ENCODE measurements at places on chromosomes 12 and 14.

GRCh38 chr12:79661629-79662028 is 29.1 kb downstream of the PAWR start:
- no peak for DNase-seq

- no peak for DNase-seq
These were observed 149.5 kb downstream of the RMST start for GRCh38 chr12:97612075-97612474.

DNA sequence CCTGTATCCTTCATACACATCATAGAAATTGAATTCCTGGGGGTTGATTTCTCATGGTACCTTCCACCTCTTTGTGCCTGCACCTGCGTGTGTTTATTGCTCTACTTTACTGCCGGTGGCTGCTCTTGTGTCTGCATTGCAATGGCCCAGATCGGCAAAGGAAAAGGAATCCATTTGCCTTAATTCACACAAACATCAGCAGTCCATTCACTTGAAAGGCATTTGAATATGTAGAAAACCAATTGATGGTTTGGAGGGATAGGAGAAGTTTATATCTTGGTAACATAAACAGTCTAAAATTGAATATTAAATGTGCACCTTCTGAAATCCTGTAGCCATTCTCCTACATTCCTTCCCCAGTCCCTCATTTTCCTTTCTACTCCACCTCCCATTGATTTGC is 74.0 kb downstream of the SNAPC1 start:
- DNase-seq: no peak

GRCh38 chr12:99122496-99122895 is 477.4 kb downstream of the APAF1 start:
- DNase-seq: no peak

GRCh38 chr12:63420206-63420644 is 248.1 kb downstream of the DPY19L2 start:
- no peak for DNase-seq

DNA sequence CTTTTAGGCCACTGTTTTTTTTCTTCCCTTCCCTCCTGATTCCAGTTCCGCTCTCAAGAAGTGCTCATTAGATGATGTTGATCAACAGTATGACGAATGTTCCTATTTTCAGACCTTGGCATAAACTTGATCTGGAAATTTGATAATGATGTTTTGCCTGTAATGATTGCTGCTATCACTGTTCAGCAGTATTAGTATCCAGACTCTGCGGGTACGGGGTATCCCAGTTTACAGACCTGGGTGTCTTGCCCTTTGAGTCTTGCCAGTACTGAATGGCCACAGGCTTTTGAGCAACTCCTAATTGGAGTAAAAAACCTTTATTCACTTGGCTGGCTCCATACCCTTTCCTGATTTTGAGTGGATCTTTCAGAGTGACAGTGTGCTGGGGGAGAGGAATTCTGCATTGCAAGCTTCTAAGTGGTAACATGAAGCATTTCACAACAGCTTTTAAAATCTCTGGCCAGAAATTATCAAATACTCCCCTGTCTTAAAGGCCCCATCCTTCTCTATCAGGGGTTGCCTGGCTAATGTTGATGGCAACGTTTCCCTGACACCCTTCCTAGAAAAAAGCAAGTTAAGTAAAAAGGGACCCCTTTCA is 5.9 kb upstream of the ASB8 start:
- DNase-seq: no peak

DNA sequence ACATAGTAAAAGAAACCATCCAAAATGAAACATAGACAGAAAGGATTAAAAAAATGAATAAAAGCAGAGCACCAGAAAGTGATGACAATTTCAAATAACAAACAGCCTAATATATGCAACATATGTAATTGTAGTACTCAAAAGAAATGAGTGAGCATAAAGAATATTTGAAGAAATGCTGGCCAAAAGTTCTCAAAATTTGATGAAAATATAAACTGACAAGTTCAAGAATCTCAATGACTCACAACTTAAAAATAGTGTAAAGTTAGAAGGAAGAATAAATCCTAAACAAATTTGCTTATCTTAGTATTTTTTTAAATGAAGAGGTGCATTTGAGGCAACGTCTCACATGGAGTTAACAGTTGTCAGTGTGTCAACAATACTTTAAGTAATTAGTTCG is 498.9 kb downstream of the SLC6A15 start:
- no peak for DNase-seq

DNA sequence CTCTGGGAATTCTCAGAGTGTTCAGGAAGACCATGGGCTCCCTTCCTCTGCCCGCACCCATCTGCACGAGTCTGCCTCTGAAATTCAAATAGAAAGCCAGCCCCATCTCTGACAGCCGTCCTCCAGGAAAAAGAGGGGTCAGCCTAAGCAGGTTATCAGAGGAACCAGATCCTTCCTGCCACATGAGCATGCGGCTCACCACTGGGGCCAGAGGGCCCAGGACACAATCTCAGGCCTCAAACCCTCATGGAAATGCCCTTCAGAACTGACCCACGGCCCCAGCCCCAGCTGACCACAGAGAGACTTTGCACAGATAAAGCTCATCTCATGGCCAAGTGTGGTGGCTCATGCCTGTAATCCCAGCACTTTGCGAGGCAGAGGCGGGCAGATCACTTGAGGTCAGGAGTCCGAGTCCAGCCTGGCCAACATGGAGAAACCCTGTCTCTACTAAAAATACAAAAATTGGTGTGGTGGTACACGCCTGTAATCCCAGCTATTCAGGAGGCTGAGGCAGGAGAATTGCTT is 23.2 kb downstream of the PXN start:
- DNase-seq: no peak

DNA sequence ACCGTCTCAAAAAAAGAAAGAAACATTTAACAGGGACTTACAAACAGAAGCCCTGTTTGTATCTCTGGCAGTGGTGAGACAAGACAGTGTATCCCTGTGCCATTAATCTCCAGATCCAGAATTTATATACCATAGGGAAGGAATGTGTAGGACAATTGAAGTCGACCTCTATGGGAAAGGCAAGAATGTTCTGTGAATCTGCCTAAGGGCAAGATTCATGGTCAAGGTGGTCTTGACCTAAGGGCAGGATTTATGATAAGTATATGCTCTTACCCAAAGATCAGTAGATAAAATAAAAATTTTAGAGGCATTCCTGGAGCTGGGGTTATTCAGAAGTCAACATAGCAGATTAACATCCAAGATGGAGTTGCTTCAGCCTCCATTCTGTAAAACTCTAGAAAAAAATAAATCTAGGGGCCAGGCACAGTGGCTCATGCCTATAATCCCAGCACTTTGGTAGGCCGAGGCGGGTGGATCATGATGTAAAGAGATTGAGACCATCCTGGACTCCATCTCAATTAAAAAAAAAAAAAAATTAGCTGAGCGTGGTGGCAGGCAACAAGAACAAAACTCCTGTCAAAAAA is 21.0 kb upstream of the SP1 start:
- no peak for DNase-seq

GRCh38 chr12:52749827-52750226 is 27.3 kb downstream of the KRT76 start:
- no peak for DNase-seq

DNA sequence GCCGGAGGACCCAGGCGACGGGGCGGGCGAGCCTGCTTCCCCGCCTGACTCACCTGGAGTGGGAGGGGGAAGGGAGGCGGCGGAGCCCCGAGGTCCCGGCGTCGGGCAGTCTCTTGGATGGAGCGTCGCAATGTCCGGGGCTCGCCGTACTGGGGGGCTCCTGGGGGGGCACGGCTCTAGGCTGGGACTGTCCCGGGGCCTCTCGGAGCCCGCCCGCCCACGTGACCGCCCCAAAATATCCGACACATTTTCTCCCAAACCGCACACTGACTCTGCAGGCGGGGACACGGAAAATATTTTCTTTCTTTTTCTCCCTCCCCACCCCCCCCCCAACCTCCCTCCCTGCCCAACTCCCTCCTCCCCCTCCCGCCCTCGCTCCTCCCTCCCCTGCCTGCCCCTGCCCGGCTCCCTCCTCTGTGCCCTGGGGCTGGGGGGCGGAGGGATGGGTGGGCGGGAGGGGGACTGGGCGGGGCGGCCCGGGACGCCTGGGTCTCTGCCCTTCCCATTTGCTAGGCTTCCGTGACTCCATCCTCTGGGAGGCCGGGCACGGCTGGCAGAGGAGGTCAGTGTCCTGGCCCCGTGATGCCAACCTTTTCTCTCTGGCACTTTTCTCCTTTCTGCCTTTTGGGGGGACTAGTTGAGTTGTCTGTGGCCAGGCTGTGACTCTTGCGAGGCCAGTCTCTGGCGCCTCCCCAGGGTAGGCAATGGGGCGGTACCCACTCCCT is at the start of gene RARG:
TSS of gene RARG (minus strand) at position 289 of the 725 bp plus-strand sequence. CDS start 4,664 bp downstream, outside the sequence.
- no peak for DNase-seq

GRCh38 chr12:76895796-76896195 is 17.0 kb upstream of the CSRP2 start:
- DNase-seq: no peak

DNA sequence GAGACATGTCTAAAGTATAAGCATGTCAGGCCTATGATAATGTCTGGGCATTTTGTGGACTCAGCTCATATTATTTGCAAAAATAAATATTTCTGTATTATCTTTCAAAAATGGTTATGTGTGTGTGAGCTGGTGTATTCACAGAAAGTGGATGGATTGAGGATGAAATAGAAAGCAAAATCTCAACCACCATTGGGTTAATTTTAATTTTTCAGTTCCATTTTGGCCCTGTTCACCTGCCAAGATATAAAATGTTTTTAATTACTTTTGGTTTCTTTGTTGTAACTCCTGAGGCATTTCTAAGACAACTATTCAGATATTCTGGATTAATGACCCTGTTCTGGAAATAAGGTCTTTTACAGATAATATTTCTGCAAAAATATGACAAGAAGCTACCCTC is 232.7 kb upstream of the PPFIA2 start:
- no peak for DNase-seq

DNA sequence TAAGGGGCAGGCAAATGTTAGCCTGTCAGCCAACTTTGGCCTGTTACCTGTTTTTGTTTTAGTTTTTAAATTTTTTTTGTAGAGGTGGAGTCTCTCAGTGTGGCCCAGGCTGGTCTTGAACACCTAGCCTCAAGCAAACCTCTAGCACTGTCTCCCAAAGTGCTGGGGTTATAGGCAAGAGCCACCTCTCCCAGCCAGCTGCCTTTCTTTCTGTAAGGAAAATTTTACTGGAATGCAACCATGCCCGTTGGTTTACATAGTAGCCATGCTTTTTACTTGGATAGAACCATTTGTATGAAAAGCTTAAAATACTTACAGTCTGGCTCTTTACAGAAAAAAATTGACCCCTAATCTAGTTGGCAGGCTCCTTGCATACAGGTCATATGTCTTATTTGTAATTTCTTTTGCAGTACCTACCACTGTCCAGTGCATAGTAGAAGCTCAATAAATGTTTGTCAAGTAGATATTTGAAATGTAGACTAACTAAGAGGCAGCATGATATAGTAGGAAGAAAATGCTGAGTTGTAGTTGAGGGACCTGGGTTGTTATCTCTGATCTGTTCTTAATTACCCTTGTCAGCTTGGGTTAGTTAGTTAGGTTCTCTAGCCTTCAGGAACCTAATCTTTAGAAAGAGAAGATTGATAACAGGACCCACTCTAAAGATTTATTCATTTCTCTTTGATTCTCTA is 4.7 kb downstream of the MDM2 start:
- no peak for DNase-seq

DNA sequence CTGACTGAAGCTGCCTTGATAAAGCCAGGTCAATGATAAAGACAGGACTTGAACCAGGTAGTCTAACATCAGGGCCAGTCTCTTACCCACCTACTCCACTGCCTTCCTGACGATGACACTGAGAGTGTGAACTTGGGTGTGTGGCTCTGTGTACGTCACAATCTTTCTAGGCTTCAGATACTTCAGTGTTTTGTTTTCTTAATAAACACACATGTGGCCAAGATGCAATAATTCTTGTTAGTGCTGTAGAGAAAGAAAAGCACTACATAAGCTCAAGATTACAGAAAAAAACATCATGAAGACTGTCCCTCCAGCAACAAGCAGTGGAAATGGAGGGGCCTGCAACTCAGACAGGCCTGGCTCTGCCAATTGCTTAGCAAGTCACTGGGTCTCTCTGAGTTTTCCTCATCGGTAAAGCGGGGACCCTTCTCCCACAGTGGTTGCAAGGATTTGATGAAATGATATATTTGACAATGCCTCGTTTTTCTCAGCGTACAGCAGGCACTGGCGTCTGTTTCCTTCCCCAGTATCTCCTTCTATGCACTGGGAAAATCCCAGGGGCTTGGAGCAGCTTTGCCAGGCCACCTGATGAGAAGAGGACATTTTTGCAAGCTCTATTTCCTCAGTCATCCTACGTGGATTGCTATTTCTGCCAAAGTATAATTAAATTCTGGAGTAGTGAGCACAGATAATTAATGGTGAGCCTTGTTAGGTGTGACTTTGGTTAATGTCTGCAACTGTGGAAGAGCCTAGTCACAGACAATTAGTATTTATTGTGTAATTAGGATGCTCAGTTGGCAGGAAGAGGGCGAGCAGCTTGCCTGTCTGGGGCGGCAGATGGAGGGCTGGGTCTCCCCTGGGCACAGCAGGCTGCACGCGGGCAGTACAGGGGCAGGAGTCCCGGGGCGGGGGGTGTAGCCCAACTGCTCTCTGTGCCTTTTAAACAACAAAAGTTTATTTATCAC is 55.8 kb upstream of the CHGA start:
- no peak for DNase-seq

DNA sequence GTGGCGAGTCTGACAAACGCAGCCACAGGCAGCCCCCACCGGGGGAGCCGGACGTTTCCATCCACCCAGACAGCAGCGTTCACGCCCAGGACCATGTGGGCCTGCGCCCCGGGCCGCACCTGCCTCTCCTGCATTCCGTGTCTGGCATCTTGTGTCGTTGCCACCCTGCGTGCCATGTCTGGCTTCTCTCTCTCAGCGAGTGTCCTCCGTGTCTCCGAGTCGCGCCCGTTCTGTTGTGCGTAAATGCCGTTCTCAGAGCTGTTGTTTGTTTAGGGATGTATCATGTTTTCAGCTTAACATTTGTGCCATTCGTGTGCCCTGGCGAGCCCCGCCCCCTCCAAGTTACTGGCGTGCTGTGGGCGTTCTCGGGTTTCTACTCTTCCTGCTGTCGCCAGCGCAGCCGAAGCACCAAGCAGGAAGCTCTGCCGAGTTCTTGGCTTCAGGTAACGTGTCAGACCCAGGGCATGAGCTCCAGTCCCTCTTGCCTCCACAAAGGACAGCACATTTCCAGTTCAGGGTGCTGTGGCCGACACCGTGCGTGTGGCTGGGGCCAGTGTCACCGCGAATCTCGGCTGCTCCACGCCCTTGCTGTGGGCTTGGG is 34.6 kb downstream of the NOC4L start:
- DNase-seq: no peak
